ENCODE measurements at places on chromosomes 2 and 18.

DNA sequence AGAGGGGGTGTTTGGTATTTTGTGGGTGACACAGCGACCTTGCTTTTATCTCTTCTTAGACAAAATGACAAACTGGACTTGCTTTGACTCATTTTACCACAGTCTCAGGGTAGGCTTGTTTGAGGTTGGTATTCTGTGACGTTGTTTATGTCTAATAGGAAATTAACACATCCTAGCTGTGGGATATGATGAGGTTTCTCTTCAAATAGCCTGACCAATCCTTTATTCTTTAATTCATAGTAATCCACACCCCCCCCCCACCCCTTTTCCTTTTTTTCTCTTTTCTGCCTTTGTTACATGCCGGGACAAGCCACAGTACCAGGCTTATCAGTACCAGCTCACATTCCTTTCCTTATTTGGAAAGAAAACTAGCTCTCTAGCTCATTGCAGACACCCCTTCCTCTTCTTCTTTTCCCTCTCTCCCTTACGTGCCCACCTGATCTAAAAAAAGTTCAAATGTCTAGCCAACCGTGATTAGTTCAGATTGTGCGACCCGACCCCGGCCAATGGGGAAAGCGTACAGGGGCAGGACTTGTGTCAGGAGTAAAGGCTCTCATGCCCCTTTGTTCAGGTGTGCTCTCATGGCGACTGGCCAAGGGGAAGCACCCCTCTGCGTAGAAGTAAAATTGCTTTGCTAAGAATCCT lies 52.2 kb upstream of the PTPRM start:
- no peak for DNase-seq

DNA sequence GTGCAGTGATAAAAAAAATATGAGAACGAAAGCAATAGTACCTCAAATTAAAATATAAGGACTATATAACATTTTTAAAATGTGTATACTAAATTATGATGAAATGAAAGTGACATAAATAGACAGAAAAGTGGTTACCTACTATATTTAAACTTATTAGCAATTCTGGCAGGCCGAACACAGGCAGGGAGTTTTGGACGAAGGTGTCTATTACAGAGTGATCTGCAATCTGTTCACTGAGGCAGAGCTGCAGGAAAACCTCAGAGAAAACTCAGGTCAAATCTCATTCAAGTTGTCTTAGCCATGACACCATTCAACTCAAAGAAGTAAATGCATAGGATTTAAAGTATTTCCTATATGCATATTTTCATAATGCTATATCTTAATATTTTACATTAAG lies 274.8 kb upstream of the GULP1 start:
- no peak for DNase-seq

GRCh38 chr2:40138314-40138713 lies 313.6 kb downstream of the SLC8A1 start:
- DNase-seq, result no peak

GRCh38 chr2:98944775-98945174 lies 8.8 kb upstream of the CRACDL start:
- DNase-seq, result no peak

DNA sequence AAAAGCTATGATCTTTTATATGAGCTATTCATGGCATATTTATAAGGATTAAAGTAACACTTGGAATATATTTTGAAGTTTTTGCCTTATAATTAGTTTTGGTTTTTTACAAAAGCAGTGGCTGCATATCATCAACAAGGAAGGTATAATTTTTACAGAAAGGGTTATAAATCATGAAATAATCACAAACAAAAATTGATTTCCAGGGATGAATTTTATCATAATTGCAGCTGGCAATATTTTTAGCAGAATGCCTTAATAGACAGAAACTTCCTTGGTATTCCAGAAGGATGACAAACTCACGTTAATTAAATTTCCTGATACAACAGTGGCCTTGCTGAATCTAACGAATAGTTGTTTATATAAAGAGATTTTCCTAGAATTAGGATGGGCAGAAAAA lies 260.5 kb upstream of the SLC39A10 start:
- no peak for DNase-seq

DNA sequence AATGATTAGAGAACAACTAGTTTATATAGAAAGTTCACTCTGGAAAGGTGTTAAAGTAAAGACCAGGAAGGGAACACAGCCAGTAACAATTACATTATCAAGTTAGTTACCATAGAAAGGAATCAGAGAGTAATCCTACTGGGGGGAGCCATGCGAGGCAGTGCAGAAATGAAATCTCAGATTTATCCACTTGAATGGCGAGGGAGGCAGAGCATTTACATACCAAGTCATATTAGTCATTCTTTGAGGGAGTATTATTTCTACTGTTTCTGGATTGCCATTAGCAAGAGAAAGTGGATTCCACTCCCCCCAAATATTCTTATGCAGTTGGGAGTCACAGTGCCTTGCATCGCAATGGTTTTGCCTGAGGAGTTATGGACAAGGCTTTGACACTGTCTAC lies 472.7 kb upstream of the TRIB2 start:
- DNase-seq, result no peak

GRCh38 chr18:23059541-23060465 lies 75.5 kb upstream of the CABLES1 start:
- DNase-seq, result no peak

DNA sequence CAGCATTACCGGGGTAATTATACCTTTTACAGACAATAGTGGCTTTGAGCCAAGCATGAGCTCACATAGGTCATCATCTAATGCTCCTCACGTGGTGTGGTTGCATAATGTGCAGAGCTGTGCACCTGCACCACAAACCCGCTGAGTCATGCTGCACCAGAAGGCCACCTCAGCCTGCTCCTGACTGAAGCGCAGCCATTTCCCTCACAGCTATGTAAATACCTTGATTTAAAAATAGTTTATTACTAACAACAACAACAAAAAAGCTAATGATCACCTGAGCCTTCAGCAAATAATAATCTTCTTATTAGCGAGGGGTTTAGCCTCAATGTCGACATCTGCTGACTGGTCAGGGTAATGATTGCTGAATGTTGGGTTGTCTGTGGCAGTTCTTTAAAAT lies 238.8 kb downstream of the MBD5 start:
- DNase-seq, result peak; percentile 59

- DNase-seq, result peak; percentile 40
Observed at GRCh38 chr18:36899289-36899688, 70.4 kb downstream of the KIAA1328 start.

DNA sequence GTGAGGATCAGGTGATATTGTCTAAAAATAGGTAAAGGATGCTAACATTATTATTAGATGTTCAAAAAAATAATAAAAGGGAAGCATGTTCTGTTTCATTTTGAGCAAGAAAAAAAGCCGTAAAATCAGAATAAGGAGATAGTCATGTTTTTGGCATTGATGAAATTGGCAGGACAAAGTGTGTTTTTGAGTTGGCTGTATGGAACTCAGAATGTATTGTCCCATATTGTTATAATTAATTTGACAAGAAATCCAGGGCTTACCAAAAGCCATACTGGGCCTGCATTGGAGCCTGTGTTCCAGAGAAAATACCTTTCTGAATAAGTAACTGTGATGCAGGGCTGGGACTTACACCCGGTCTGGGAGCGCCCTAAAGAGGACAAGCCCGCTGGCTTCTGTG lies 232.0 kb downstream of the AGAP1 start:
- no peak for DNase-seq

GRCh38 chr2:44570271-44570670 lies 208.5 kb downstream of the CAMKMT start:
- no peak for DNase-seq

GRCh38 chr18:35157181-35157580 lies 83.7 kb upstream of the ZNF397 start:
- no peak for DNase-seq

DNA sequence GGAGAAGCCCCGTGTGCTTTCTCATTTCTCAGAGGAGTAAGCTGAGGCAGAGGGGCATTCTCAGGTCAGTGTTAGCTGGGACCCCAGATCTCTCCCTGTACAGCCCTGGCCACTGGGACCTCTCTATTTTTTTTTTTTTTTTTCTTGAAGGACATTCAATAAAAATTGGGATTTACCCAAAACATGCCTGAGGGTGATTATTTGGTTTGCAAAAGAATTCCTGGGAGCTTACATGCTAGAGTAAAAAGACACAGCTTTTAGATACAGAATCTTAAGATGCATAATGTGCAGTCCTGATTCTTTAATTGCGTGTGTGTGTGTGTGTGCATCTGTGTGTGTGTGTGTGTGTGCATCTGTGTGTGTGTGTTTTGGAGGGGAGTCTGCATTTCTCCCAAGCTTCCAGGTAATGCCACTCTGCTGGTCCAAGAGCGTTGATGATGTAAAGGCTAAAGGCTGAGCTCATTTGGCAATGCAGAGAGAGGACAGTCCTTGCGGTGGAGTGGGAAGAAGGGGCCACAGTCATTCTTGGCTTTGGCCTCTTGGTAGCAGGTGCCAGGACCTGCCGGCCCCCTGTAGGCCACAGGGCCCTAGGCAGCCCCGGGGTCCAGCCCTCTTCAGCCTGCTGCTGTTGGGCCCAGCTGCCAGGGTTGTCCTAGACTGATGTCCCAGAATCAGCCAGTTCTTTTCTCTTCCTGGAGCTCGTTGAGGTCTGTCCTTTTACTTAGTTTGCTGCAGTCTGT lies 74.1 kb upstream of the MCFD2 start:
- no peak for DNase-seq

DNA sequence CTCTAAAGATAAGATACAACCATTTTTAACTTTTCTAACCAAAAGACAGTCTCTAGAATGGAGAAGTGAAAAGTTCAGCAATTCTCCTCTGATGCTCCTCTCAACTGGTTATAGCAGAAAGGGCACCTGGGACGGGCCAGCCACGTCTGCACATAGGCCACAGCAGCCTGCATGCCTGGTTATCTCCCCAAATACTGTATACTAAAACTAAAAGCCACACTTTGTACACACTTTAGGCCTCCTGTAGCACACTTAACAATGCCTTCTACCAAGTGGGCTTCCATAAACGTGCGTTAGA lies 179.1 kb downstream of the ANKRD44 start:
- DNase-seq, result no peak

- no peak for DNase-seq
Observed at GRCh38 chr2:172869861-172870260, 134.2 kb downstream of the RAPGEF4 start.

- DNase-seq, result no peak
Observed at GRCh38 chr2:64865831-64866345, 123.3 kb upstream of the SLC1A4 start.

GRCh38 chr2:148882051-148882450 lies 7.0 kb downstream of the KIF5C start:
- DNase-seq, result no peak

- DNase-seq, result no peak
Observed at GRCh38 chr2:34991508-34992274, 1363.9 kb upstream of the CRIM1 start.

DNA sequence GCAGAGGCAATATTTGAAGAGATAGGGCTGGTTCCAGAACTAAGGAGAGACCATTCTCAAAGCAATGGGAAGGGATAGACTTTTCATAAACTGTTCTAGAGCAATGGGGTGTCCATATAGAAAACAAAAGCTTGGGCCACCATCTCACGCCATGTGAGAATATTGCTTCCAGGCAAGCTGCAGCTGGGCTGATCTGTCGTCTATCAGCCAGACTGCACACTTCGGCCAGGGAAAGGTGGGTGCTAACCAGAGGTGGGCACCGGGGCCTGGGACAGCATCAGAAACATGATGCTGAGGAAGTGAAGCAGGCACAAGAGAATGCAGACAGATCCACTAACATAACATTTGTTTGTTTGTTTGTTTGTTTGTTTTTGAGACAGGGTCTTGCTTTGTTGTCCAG lies 43.7 kb downstream of the MYO7B start:
- no peak for DNase-seq

DNA sequence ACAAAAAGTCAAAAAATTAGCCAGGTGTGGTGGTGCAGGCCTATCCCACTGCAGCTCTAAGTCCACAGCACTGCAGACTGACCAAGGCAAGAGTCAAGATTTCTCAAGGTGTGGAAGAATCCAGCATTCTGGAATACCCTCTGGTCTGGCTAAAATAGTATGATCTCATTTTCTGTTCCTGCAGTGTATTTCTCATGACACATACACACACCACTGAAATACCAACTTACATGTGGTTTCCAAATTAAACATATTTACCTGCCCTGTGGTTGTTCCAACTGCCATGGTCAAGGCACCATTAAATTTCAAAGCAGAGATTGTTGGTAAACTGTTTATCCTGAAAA lies 30.9 kb downstream of the NOL10 start:
- DNase-seq, result no peak

GRCh38 chr2:190216829-190217228 lies 102.8 kb downstream of the HIBCH start:
- DNase-seq, result peak; percentile 89

DNA sequence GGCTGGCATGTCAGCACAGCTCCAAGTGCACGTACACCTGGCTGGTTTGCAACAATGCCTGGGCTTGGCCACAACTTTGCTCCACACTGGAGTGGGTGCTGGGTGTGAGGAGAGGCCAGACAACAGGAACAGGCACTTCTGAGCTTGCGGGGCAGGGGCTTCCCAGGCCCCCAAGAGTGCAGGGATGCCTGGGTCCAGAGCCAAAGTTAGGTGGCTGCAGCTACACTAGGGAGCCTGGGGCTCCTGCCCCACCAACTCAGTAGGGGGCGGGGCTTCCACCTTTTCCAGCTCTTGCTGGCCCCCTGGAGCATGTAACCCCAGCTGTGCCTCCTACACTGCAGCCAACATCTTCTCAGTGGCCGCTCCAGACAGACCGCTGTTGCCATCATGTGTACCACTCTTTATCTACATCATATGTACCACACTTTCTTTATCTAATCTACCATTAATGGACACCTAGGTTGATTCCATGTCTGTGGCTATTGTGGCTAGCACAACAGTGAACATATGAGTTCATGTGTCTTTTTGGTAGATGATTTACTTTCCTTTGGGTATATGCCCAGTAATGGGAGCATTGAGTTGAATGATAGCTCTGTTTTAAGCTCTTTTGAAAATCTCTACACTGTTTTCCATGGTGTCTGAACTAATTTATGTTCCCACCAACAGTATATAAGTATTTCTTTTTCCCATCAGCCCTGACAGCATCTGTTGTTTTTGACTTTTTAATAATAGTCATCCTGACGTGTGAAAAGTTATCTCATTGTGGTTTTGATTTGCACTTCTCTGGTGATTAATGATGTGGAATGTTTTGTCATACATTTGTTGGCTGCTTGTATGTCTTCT lies 87.9 kb downstream of the ZNF804A start:
- no peak for DNase-seq

DNA sequence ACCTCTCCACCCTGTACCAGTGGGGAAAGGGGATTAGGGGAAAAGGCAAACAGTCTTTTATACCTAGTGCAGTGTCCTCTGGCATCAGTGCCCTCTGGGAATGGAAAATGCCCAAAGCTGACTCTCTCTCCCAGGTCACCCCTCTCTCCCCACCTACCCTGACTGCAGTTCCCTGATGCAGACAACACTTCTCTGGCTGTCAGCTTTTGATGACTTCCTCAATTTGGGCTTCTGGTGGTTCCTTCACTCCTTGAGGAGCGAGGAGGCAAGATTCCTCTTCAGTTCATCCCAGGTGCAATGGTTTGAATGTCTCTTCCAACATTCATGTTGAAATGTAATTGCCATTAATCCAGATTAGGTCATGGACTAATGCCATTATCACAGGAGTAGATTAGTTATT lies 19.7 kb upstream of the PPM1B start:
- DNase-seq, result no peak
